ENCODE measurements at places on chromosomes 5 and 9. TPM values are rescaled to one million over a fixed set of nuclear protein-coding genes. Genes with fewer than 3 reads are reported as not detected.

Gene PCDHB10
- 0.10 TPM for total RNA-seq

Gene MLANA
- total RNA-seq = not detected

Gene SHC3
- total RNA-seq = not detected

Gene SLC46A2
- not detected for total RNA-seq

Gene PTTG1
- 761 TPM for total RNA-seq

Gene NR4A3
- total RNA-seq = not detected

Gene DCTN4
- 73.5 TPM for total RNA-seq

Gene NRARP
- not detected for total RNA-seq

Gene BRD9
- 15.8 TPM for total RNA-seq

Gene FOXD4L6
- not detected for total RNA-seq

Gene PIK3R1
- total RNA-seq = 13.1 TPM

Gene IL31RA
- not detected for total RNA-seq

Gene SARDH
- not detected for total RNA-seq

Gene DEPDC1B
- 26.3 TPM for total RNA-seq

Gene F12
- 2.3 TPM for total RNA-seq

Gene CKMT2
- not detected for total RNA-seq

Gene ANKRD31
- not detected for total RNA-seq

Gene EQTN
- not detected for total RNA-seq

Gene GABRA1
- total RNA-seq = not detected

Gene FBXW5
- total RNA-seq = 88.3 TPM

Gene IQGAP2
- total RNA-seq = 12.3 TPM

Gene C7
- total RNA-seq = not detected

Gene CDH6
- 242 TPM for total RNA-seq

Gene RIMOC1
- total RNA-seq = 5.5 TPM

Gene MEIKIN
- total RNA-seq = not detected

Gene CLIC3
- not detected for total RNA-seq

Gene NACC2
- 22.4 TPM for total RNA-seq

Gene SH3PXD2B
- total RNA-seq = 15.2 TPM
